ENCODE measurements at places on chromosomes 2 and 18.
A peak's percentile ranks its signal among the peaks of the same experiment; 100 is the strongest.

DNA sequence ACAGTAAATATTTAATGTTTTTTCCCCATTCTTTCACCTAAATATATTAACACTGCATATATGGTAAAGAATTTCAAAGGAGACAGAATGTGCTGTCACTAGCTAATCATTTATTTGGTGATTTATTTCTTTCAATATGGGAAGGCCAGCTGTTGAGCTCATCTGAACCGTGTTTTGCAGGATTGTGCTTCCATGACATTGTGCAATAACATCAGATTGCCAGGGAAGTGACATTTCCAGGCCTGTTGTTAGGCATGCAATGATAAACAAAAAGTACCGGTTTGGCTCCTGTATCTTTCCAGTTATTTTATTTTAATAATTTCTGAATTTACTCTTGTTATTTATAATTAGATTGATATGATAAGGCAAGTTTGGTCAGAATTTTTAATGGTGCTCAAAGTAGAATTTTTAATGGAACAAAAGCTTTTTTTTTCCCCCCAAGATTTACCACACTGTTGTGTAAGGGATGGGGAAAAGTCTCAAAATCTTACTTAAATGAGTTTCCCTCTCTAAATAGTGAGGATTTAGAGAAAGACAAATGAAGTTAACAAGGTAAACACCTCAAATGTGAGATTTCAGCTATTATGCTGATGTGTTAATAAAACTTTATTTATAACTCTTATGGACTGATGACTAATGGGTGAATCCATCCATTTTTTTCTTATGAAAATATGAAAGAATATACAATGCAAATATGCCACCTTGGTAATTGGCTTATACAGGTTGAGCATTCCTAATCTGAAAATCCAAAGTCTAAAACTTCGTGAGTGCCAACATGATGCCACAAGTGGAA is 52.7 kb downstream of the MALT1 start:
- DNase-seq: no peak

DNA sequence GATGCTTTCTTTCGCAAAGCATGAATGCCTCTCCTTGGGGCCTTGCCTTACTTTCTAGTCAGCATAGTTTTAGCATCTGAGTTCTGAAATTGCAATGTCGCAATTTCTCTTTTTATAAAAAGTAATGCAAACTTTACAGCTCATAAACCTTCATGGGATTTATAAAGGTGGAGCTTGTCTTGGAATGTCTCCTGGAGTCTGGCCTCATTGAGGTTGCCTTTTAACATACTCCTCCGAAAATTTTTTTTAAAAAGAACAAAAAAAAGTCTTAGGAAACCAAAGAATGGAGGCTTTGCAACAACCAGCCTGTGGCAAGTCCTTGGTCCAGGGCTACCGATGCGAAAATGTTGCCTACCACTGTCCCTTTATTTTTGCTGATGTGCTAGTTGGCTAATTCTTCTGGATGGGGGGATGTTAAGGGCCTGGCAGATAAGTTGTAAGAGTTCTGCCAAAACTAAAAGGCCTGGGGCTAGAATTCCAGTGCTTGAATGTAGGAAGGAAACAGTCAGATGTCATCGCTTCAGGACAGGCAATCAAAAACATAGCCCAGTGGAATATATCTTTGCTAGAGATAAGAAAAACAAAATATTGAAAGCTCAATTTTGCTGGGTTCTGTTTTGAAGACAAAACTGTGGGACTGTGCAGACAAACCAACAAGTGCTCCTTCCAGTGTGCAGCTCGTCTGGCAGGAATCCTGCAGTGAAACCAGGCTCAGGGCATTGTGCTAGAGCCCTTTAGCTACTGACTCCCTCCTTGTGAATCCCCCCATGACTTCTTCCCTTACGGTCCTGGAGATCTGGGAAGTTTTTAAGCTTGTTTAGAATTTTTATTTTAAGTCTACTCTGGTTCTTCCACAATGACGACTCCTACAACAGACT is 213.0 kb downstream of the PIEZO2 start:
- no peak for DNase-seq

- no peak for DNase-seq
Measured at GRCh38 chr2:46018773-46019591, 278.2 kb upstream of the EPAS1 start.

DNA sequence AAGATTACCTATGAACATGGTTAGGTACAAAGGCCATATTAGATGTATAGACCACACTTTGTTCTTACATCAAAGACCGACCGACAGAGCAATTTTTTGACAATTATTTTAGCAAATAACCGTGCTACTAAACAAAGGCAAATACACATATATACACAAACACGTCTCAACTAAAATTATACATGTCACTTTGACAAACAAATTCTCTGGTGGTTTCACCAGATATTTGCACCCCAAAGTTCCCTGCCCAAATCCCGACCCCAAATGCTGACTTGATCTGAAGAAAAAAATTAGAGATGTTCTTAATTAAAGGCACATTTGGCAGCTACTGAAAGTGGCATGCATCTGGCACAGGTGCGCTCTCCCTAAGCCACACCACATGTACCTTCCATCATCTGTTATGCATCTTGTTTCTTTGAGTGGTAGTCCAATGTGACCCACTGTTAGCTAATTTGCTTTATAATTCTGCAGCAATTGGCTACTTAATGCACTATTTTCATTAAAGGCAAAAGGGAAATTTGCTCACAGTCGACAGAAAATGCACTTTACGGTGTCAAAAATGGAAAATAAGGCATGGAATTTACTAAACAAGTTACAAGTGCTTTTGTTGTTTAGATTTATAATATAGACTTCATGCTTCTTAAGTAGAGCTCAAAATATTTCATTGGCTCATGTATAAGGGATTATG is 92.1 kb downstream of the ARHGEF33 start:
- DNase-seq: no peak

- no peak for DNase-seq
Measured at GRCh38 chr2:136125236-136125635, 7.3 kb upstream of the CXCR4 start.

GRCh38 chr18:8696749-8697211 is 8.6 kb upstream of the MTCL1 start:
- peak; percentile 78 for DNase-seq

GRCh38 chr2:231707625-231707926 is 749 bp upstream of the PTMA start:
- no peak for DNase-seq

DNA sequence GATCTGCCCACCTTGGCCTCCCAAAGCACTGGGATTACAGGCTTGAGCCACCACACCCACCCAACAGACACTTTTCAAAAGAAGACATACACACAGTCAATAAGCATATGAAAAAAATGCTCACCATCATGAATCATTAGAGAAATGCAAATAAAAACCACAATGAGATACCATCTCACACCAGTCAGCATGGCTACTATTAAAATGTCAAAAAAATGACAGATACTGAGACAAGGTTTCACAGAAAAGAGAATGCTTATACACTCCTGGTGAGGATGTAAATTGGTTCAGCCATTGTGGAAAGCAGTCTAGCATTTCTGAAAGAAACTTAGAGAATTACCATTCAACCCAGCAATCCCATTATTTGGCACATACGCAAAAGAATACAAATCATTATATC is 1947.2 kb downstream of the SUCLG1 start:
- no peak for DNase-seq

DNA sequence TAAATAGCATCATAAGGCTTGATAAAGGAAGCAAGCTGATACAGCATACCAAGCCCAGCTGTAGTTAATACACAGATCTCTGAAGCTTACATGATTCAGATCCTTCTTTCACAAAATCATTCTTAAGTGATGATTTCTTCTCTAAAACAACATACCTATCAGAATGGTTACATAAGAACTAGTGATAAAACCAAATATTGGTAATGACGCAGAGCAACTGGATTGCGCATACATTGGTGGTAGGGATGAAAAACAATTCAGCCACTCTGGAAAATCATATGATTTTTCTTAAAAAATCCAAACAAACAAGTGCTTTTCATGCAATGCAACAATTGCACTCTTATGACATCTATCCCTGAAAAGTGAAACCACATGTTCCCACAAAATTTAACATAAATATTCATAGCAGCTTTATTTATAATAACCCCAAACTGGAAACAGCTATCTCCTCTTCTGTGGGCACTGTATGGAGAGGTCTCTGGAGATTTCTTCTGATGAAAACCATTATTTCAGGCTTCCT is 153.6 kb upstream of the DSEL start:
- no peak for DNase-seq

DNA sequence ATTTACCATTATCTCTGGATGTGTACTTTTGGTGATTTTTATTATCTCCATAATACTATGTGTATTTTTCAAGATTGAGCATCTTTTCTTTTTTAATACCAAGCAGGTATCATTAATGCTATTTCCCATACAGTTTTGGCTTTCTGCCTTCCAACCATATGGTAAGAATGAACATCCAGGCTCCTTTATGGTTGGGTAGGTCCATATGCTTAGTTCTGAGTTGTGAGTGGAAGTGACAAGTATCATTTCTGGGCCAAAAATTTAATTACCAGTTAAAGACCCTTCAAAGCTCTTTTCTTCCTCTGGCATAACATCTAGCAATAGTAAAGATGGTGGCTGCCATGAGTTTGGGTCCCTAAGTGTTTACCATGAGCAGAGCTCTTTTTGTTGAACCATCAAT is 4.3 kb upstream of the RBM43 start:
- no peak for DNase-seq

DNA sequence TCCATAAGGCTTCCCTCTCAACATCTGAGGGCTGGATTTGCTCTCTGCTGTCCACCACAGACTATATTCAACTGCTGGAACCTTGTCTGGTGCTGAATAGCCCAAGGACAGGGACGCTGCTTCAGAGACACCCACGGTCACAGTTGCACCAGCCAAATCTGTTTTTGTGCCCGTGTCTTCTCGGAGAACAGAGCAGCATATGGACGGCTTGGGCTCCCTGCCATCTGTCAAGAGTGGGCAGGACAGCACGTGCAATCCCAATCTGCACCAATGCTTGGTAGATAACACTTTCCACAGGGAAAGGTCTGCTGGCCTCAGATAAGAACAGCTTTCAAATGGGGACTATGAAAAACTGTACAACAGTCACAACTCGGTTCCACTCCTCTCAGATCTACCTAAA is 466.1 kb downstream of the TGIF1 start:
- no peak for DNase-seq

DNA sequence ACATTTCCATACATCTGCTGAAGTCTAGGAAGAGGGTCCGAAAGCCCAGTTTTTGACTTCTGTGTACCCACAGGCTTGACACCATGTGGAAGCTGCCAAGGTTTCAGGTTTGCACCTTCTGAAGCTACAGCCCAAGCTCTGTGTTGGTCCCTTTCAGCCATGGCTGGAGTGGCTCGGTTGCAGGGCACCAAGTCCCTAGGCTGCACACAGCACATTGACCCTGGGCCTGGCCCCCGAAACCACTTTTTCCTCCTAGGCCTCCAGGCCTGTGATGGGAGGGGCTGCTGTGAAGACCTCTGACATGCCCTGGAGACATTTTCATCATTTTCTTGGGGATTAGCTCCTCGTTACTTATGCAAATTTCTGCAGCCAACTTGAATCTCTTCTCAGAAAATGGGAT is 55.7 kb downstream of the CCDC141 start:
- DNase-seq: no peak

GRCh38 chr2:19607400-19607799 is 249.0 kb upstream of the OSR1 start:
- no peak for DNase-seq

DNA sequence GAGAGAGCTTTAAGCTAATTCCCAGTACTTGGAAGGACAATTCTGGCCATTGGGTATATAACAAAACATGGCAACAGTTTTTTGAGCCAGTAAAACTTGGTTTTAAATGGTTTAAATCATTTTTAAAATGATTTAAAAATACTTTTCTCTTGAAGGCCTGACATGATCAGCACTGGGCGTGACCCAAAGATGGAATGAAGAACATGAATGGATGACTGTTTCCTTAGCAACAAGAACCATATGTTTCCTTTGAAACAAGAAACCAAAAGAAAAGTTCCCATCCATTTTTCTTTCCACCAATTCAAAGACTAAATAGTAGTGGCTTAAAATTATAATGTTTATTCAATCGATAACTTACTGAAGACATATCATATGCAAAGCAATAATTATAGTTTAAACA is 348.3 kb upstream of the FIGN start:
- no peak for DNase-seq

DNA sequence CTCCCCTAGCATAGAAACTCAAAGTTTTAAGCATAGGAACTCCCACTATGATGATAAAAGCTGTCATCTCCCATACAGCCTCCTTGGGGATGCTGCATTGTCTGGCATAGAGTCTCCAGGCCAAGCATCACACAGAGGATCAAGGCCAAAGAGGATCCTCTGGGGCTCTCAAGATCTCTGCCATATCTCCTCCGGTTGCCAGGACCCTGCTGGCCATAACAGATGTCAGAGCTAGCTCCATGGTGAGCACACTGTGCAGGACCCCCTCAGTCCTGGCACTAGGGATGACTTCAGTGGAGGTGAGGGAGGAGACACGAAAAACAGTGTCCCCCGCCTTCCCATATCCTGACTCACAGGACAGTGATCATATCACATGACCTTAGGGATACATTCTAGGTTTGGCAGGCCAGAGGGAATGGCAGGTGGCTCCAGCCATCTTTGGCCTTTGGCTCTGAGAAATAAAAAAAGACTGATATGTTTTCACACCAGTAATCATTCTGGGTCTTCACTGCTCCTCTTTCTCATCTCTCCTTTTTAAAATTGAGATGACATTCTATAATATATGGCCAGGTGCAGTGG is 235.0 kb downstream of the MYCN start:
- DNase-seq: no peak

DNA sequence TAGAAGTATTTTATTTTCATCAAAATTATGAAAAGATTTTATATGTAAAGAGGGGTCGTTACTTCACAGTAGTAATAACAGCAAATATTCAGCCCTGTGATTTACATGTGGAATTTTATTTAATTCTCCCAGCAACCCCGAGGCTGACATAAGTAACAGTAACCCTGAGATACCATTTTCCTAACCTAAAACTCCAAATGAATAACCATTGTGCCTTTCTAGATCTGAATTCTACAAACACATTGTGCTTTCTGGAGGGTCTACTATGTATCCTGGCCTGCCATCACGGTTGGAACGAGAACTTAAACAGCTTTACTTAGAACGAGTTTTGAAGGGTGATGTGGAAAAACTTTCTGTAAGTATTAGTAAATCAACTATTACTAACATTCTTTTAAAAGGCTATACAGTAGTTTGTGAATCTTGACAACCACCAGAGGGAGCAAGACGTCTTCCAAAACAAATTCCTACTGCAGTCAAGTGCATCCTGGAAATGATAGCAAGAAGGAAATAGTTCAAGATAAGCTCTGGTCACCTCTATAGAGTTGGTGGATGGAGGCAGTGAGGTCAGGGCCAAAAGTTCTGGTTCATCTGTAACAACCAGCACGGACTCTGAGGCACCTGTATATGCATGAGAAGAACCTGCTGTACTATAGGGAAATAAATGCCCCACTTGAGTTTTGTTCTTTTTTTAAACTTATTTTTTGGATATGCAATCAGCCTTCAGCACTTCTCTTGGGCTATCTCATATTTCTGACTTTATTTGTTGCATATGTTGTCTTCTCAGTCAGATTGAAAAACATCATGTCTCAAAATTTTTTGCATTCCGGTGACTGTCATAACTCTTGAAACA is 37.4 kb downstream of the ACTR2 start:
- DNase-seq: no peak

GRCh38 chr18:39415471-39415870 is 1849.9 kb upstream of the CELF4 start:
- no peak for DNase-seq
